ENCODE measurements at places on chromosomes 4 and X.

- DNase-seq: no peak
Observed at GRCh38 chrX:10819973-10820372, 199.6 kb upstream of the MID1 start.

GRCh38 chr4:135775909-135776308, 1574.3 kb upstream of the PABPC4L start:
- DNase-seq: no peak

- DNase-seq: no peak
Observed at GRCh38 chr4:67549123-67549522, 3.8 kb upstream of the CENPC start.

DNA sequence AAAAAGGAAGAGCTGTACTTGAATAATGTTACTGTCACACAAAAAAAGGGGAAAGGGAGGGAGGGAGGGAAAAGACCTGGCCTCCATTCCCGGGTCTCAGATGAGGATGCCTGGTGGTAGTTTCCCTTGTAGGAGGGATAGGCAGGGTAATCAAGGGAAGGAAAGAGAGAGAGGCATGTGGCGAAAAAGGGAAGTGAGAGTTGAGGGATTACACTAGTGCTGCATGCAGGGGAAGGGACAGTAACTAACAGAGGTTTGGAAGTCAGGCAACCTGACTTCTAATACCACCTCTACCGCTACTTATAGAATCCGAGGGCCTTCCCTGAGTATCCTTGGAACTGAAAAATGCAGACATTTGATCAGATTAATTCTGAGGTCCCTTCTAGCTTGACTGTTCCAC, 821.7 kb upstream of the FTHL17 start:
- no peak for DNase-seq

GRCh38 chrX:20414066-20414465, 147.4 kb upstream of the RPS6KA3 start:
- no peak for DNase-seq

- DNase-seq: no peak
Observed at GRCh38 chr4:183920512-183920911, 15.4 kb downstream of the STOX2 start.

DNA sequence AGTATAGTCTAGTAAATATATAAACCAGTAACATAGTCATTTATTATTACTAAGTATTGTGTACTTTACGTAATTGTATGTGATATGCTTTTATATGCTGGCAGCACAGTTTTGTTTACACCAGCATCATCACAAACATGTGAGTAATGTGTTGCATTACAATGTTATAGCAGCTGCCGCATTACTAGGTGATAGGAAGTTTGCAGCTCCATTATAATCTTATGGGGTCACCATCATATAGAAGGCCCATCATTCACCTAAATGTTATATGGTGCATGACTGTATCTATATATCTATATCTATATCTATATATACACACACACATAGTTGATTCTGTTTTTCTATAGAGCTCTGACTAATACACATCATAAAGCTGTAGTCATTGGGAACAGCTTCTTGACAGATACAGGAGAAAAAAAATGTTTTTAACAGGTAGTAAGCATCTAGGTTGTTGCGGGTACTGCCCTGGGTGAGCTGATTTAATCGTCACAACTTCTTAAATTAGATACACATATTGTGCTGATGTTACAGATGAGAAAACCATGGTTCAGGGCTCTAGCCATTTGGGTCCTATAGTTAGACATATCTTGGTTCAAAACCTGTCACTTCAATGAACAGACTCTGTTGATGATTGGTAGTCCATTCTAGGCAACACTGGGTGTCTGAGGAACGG, 77.9 kb downstream of the CLNK start:
- no peak for DNase-seq

DNA sequence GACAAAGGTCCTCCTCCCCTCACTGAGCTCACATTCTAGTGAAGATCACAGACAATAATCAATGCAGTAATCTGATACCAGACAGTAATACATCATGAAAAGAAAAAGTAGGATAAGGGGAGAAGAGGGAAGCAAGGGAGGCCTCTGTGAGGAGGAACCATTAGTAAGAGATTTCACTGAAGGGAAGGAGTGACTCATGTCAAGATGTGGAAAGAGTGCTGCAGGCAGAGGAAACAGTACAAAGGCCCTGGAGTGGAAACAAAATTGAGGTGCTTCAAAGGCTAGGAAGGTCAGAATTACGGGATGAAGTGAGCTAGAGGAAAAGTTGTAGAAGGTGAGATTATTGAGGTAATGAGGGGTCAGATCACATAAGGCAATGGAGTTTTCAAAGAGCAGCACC, 38.1 kb downstream of the LAMTOR3 start:
- no peak for DNase-seq

All from central memory CD8-positive, alpha-beta T cell (primary cell).